ENCODE measurements at places on chromosomes 12 and 14.

DNA sequence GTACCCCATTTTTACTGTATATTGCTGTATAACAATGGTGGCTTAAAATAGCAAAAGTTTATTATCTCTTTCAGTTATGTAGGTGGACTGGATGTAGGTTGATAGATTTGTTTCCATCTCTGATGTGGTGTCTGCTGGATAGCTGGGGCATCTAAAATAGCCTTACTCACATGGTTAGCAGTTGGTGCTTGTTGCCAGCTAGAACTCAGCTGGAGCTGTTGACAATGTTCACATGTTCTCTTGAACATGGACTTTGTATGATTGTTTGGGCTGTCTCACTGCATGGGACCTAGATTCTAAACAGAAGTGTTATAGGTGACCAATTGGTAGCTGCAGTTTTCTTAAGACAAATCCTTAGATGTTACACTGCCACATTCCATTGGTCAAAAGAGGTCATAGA lies 126.9 kb downstream of the GPHN start:
- DNase-seq = no peak

DNA sequence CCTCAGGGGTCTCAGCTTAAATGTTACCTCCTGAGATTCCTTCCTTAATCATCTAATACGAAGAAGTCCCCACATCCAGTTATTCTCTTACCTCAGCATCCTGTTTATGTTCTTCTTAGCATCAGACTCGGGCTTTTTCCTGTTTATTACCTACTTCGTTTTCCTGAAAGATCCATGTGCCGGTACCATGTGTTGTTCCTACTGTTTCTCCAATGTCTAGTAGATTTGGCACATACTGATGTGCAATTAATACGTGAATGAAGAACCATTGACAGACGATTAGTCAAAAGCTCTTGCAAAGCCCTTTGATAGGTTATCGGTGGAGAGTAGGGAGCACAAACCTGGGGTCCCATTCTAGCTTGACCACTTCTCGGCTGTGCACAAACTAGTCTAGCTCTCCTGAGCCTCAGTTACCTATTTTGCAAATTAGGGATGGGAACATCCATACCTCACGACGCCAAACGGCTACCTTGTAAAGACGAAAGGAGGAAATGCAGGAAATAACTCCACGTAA lies 735 bp upstream of the MAPKAPK5 start:
- DNase-seq = no peak

DNA sequence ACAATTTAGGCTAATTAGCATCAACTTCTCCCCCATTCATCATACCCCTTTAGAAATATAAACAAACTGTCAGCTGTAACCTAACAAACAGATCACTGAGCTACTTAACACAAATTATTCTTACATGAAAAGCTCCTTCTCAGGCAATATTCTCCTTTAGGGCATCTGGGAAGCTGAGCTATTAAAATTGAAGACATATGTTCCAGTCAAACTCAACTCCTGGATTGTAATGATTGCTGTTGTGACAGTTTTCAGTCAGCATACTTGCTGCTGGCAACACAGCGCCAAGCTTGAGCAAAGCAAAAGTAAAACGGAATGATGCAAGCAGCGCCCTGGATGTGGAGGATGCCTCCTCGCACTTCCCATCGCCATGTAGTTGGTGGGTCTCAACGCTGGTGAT lies 82.4 kb downstream of the SLC25A21 start:
- no peak for DNase-seq

DNA sequence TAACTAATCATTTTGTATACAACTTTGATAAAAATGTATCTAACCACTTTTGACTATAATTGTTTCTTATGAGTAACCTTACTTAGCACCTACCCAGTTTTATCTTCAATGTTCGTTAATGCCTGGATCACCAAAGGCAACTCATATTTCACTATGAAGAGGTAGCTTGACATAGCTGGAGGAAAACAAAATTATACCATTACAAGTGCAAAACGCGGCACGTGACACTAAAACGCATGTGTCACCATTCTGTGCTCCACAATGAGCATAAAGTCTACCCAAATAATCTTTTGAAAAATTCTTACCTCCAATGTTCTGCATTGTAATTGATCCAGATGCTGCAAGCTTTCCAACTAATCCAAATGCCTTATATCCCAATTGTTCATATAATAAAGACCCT lies 5.8 kb downstream of the SLC38A2 start:
- no peak for DNase-seq

DNA sequence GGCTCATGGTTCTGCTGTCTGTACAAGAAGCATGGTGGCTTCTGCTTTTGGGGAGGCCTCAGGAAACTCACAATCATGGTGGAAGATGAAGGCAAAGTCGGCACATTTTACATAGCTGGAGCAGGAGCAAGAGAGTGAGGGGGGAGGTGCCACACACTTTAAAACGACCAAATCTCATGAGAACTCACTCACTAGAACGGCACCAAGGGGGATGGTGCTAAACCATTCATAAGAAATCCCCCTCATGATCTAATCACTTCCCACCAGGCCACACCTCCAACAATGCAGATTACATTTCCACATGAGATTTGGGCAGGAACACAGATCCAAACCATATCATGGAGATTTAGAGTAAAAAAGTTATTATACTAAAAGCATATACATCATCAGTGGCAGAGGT lies 13.6 kb upstream of the LEMD3 start:
- no peak for DNase-seq

Measured in aorta (tissue), 5 donors.